ENCODE measurements at places on chromosomes 11 and 22.

DNA sequence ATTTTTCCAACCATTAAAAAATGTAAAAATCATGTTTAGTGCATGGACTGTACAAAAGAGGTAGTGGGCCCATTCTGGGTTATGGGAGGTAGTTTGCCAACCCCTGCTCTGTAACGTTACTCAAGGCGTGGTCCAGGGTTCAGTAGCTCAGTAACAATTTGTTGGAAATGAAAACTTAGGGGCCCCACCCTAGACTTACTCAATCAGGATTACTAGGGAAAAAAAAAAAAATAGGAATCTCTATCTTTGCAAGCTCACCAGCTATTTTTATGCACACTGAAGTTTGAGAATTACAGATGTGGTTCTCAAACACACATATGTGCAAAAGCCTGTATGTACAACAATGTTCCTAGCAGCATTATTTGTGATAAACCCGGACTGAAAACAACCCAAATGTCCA lies 17.3 kb upstream of the LMO2 start:
- no peak for DNase-seq

GRCh38 chr11:28529540-28530410 lies 421.6 kb downstream of the METTL15 start:
- DNase-seq, result peak; percentile 4

- no peak for DNase-seq
Observed at GRCh38 chr11:34327804-34328631, 29.8 kb downstream of the ABTB2 start.

GRCh38 chr11:28090052-28090749 lies 17.8 kb downstream of the KIF18A start:
- DNase-seq, result no peak

GRCh38 chr22:30947173-30947815 lies 21.3 kb downstream of the MORC2 start:
- DNase-seq, result peak; percentile 17

GRCh38 chr11:122743949-122744348 lies 88.4 kb downstream of the UBASH3B start:
- DNase-seq, result no peak

GRCh38 chr22:33535937-33536875 lies 384.1 kb downstream of the LARGE1 start:
- DNase-seq, result no peak

DNA sequence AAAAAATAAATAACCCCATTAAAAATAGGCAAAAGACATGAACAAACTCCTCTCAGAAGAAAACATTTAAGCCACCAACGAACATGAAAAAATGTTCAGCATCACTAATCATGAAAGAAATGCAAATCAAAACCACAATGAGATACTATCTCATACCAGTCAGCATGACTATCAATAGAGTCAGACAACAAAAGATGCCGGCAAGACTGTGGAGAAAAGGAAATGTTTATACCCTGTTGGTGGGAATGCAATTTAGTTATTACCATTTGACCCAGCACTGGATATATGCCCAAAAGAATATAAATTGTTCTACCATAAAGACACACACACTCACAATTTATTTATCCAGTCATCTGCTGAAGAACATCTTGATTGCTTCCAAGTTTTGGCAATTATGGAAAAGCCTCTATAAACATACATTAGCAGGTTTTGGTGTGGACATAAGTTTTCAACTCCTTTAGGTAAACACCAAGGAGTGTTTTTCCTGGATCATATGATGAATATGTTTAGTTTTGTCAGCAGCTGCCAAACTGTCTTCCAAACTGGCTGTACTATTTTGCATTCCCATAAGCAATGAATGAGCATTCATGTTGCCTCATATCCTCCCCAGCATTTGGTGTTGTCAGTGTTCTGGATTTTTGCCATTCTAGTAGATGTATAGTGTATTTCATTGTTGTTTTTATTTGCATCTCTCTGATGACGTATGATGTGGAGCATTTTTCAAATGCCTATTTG lies 28.0 kb downstream of the OR8D1 start:
- DNase-seq, result no peak

- DNase-seq, result no peak
Observed at GRCh38 chr11:6497069-6497839, at the start of gene DNHD1. DNHD1 (plus strand) TSS chr11:6497280; CDS start chr11:6498216, 936 bp downstream.

DNA sequence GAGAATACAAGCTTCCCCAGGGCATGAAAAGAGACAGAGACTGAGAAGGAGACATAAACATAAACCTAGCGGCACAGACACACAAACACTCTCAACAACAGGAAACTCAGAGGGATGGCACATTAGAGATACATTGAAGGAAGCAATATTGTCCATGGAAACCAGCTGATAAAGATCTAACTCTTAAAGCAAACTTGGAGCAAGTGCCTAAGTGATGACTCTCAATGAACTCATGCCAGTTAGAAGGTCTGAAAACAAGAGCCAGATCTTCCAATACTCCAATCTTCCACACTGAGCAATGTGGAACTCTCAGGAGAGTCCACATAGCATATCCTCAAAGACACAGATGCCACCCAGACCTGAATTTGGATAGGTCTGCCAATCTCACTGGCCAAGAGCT lies 168.8 kb upstream of the ISX start:
- DNase-seq, result no peak

DNA sequence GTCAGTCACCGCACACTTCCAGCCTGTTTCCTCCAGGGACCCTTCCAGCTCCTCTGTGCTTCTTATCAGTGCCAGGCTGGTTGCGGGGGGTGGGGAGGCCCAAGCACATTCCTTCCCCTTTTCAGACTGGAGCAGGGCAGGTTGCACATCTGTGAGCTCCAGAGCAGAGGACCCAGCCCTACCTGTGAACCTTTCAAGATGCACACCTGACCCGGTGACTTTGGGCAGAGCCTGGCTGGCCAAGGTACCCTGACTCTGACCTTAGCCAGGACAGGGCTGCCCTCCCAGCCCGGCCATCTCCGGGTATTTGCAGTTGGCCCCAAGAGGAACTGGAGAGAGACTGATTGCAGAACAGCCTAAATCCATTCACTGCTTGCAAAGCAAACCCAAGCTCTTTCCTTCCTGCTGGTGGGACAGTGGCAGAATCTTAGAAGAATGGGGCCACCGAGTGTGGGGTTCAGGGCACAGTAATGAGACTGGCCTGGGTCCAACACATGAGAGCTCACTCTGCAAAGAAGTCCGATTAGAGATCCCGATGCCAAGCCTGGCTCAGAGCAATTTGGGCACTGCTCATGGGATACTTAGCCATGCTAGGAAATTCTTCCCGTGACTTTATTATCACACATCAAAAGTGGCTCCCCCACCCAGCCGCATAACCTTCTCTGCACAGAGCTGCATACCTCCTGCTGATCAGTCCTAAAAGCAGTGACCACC lies 64.7 kb upstream of the CCND1 start:
- DNase-seq, result no peak
